ENCODE measurements at places on chromosomes 6 and 20.

DNA sequence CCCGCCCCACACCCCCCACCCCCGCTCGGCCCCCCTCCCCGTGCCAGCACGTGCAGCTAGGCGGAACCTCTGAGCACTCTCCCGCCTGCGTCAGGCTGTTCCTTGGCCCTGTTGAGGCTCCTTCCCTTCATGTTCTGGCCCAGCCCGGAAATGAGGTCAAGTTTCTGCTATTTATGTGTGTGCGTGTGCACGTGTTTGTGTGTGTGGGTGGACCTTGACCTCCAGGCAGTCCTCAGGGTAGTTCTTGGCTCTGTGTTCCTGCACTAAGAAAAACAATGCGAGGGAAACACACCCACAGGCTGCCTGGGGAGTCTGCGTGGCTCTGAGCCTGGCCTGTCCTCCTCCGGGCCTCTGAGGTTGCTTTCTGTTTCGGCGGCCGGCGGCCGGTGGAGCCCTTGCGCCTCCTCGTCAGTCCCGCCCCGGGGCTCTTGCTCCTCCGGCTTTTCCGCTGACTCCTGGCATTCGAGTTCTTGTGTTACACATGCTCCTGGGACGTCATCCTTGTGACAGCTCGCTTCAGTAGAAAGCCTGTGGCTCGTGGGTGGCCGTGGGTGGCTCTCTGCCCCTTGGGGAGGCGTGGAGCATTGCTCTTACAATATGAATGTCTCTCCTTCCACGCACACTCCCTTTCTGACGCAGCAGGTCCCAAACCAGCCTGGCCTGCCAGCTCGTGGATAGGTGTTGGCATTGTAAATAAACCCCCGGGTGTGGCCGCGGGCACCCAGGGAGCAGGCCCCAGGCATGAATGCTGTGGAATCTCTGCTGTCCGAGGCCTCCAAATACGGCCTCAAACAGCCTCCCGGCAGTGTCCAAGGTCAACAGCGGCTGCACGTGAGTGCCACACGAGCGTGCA lies 10.0 kb downstream of the SLCO4A1 start:
- DNase-seq: peak; percentile 95

DNA sequence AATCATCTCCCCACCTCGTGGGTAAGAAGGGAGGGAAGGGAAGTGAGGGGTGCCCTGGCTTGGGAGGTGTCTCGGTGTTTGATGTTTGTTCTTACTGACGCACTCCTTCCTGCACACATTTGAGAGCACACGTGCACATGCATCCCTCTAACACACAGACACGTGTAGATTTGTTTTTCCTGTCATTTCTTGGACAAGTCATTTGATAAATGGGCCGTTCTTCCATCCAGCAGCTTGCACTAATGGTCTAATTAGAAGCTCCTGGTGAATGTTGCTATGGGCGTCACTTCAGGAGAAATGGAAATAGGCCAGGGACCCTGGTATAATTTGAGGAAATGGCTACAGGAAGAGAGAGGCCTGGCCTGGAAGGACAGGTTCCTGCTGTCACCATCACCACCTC lies 352.5 kb downstream of the CDH4 start:
- DNase-seq: no peak

DNA sequence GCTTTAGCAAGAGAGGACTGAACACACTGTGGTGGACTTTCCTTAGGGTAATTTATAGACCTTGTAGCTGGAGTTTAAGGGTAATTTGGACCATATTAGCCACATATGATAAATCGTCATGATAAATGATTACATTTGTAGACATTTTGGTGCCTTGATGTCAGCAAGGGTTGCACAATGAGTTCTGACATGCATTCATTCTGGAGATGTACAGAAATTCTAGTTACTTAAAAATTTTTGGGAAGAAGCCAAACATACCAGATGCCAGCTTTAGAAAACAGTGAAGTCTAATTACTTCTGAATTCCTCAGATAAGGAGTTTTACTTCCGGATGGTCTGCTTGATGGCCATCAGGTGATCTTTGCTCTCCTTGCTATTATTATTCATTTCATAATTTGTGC lies 653.1 kb downstream of the TBC1D32 start:
- no peak for DNase-seq

DNA sequence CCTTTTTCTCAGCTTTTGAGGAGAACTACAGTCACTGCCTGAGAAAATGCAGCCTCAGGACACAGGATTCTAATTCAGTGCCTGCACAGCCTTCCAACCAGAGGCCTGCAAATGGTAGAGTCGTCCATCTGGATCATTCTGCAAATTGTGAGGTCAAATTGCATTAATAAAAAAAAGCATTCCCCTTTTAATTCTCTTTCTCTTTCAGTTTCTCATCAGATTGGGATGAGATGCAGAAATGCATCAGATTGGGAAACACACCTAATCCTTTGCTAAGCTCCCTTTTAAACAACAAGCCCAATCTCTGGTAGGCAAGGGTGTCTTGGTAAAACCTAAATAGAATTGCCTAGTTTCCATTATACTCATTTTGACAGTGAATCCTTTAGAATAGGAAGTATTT lies 838.8 kb downstream of the MAFB start:
- no peak for DNase-seq

DNA sequence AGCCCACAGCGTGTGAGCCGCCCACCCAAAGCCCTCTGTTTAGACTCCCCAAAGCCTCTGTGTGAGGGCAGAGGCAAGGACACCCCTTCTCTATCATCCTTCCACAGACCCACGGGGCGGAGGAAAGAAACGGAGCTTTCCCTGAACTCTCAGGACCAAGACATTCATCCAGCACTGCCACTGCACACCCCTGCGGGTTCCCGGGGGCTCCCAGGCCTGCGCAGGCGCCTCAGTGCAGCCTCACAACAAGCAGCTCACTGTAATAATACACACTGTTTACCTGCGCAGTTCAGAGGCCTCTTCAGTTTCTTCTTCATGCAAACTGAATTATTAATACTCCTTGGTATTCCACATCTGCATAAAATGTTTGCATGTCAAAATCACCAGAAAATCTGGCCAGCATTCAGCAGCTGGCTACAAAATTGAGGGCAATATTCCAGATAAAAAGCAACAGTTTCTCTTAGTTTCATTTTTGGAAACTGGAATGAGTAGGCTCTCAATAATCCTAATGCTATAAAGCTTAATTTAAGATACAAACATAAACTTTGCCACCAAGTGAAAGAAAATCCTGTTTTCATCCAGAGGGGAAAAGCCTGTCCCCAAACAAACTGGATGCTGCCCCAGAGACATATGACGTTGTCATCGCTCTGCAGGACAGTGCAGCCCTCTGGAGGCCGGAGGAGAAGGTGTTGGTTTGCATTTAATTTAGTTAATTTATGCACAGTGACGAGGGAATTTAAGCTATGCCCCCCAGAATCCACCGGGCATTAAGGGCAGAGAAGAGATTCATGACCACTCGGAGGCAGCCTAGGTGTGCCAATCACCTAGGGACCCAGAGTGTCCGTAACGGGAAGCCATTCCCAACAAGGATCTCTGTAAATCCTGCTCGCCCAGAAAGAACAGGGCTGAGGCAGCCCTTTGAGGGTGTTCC lies 45.3 kb downstream of the NINL start:
- no peak for DNase-seq

DNA sequence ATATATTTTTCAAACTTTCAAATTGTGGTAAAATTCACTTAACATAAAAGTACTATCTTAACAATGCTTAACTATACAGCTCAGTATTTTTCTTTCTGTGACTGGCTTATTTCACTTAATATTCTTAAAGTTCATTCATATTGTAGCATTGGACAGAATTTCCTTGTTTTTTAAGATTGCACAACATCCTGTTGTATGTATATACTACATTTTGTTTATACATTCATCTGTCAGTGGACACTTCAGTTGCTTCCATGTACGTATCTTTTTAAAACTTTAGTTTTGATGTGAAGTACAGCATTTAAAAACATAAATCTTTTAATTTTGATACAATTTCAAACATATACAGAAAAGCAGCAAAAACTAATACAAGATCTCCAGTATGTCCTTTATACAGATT lies 220.7 kb downstream of the ZFAND3 start:
- DNase-seq: no peak

Data from AG09309 (cell line).